ENCODE measurements at places on chromosomes 5 and 9.

DNA sequence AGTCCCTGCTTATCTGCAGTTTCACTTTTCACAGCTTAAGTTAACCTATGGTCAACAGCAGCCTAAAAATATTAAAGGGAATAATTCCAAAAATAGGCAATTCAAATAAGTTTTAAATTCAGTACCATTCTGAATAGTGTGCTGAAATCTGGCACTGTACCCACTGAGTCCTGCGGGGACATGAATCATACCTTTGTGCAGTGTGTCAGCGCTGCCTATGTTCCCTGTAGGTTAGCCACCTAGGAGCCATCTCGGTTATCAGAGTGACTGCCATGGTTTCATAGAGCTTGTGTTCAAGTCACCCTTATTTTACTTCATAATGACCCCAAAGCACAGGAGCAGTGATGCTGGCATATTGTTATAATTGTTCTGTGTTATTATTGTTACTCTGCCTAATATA is 139.9 kb downstream of the GPBP1 start:
- DNase-seq: no peak

DNA sequence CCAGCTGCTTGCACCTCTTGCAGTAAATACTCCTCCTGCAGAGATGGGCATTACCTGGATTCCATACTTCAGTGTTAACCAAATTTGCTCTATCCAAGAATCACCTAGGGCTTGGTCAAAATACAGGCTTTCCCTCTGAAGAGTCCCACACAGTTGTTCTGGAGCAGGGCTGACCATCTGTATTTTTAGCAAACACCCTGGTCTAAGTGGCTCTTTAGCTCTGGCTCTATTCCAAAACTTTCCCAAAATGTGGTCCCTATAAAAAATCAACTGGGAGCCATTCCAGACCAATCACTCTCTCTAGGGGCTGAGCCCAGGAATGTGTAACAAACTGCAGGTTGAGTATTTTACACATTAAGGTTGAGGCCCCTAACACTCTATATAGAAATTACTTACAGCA is 153.7 kb downstream of the SPOCK1 start:
- no peak for DNase-seq

- DNase-seq: no peak
Observed at GRCh38 chr9:86893811-86894490, 53.4 kb downstream of the GAS1 start.

DNA sequence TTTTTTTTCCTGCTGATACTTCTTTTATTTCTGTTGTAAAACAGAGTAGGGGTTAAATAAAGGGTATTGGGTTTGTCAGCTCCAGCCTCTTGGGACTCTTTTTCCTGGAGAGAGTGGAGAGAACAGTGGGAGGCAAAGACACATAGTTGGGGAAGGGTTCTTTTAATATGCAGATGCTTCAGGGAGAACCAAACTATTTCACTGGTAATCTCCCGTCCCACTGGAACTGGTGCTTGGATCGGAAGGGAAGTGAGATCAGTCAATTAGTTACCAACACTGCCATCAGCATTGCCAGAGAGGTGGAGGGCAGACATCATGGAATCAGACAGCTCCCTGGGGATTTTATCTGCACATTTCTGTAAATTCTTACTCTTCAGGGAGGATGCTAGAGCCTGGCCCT is 47.6 kb upstream of the ELOVL7 start:
- no peak for DNase-seq

DNA sequence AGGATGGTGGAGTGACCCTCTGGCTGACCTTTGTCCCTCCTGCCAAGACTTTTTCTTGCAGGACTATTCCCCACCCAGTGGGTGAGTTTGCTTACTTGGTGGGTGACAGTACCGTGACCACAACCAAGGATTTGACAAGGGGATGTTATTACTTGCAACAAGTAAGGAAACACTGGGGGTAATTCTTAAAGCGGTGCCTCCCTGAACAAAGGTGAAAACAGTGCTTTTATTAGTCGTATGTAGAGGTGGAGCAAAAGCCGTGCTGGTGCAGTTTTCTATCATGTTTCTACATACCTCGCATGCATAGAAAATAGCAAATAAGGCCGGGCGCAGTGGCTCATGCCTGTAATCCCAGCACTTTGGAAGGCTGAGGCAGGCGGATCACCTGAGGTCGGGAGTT is 41.0 kb upstream of the KDM4C start:
- DNase-seq: no peak

Measured in activated CD4-positive, alpha-beta T cell treated with anti-CD3 and anti-CD28 coated beads for 4 hours (primary cell).